ENCODE measurements at places on chromosomes 6 and 20.

DNA sequence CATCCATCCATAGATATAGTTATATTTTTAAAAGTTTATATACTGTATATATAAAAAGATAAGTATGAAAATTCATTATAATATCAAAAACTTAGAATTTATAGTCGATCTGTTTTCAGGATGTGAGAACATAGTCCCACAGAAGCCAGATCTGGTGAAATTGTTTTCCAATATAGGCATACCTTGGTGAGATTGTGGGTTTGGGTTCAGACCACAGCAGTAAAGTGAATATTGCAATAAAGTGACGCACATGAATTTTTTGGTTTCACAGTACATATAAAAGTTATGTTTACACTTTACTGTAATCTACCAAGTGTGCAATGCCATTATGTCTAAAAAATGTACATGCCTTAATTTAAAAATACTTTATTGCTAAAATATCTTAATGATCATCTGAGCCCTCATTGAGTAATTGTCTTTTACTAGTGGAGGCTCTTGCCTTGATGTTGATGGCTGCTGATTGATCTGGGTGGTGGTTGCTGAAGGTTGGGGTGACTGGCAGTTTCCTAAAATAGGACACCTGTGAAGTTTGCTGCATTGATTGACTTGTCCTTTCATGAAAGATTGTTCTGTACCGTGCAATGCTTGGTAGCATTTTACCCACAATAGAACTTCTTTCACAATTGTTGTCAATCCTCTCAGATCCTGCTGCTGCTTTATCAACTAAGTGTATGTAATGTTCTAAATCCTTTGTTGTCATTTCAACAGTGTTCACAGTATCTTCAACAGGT is 29.8 kb downstream of the AIG1 start:
- DNase-seq = no peak

DNA sequence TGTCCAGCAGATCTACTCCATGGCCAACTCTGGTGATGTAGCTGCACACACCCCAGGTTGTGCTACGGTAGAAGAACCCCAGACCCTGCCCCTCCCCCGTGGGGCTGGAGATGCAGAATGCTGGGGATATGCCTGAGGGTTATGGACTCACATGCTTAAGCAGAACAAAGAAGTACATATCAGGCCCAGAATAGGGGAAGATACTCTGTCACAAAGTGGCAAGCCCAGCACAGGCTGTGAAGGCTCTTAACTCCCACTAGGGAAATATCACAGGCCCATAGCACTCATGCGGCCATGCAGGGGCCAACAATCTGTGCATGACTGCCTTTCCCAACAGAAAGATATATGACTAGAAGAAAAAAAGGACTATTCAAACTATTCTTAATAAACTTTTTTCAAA is 234.9 kb downstream of the KCNQ5 start:
- no peak for DNase-seq

DNA sequence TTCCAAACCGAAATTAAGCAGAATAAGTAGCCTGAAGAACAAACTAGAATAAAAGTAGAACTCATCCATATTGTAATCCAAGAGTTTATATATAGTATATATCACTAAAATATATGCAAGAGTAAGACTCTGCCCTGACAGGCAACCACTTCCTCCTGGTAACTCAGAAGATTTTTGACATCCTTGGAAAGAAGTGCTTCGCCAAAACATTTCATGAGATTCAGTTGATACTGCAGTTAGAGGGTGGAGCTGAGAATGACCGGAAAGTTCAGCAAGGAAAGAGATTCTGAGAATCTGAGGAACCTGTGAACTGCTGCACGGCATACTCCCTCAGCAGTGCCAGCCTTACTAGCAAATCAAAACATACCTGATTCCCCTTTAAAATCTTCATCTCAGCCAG is 79.6 kb downstream of the CDK19 start:
- DNase-seq = no peak

DNA sequence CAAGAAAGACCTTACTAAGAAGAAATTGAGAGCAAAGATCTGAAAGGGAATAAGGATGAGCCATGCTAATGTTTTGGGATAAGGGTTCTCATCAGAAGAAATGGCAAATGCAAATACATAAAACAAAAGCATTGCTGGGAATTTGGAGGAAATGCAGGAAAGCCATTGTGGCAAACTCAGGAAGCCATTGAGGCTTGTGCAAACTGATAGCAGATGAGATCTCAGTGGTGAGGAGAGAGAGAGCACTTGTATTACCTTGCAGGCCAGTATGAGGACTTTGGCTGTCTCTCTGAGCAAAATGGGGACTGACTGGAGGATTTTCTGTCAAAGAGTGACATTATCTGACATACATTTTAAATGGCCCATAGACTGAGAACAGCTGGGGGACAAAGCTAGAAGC is 103.0 kb downstream of the ADGRB3 start:
- DNase-seq = no peak

DNA sequence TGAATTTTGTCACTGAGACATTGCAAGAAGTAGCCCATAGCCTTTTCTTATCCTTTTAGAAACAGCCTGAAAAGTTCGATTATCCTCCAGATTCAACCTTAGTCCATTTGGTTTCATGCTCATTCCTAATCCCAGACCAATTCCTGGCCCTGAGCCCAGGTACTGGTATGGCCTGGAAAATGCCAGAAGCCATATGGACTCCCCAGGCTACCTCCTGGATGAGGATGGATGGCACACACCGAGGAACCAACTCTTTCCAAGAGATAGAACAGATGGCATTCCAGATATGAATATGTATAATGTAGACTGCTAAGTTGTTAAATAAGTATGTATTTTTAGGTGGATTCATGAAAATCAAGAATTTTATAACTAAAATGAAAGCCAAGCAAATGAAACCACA is 51.6 kb upstream of the SNAP25 start:
- DNase-seq = no peak

GRCh38 chr6:14765721-14766390 is 480.0 kb upstream of the JARID2 start:
- no peak for DNase-seq

DNA sequence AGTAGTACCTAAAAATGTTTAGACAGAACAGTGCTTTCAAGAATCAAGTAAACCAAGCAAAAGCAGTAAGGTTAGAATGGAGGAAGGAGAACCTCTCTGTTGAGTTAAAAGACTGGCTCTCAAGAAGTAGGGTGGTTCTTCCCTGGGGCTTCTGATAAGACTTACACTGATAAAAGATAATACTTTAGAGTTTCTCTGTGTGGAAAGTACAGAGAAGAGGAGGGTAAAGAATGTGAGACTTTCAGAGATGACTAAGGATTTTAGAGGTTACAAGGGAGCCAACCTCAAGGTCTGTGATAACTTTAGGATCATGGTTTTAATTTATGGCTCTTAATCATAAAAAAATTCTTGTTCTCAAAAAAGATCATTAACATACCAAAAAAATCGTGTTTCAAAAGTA is 30.9 kb upstream of the ALDH8A1 start:
- no peak for DNase-seq

DNA sequence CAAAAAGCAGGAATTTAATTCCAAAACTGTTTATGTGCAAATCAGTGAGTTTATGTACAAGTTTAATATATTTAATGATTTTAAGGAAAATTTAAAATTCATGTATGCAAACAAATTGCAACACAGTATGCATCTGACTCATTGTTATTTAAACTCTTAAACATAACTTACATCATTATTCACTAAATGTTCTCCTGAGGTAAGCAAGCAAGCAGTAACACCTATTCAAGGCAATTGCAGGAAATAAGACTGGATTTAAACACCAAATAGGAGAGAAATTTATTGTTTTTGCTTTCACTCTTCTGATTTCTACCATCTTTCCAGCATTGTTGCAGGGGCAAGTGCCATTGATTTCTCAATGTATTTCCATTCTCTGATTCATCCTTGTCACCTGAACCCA is 239.5 kb downstream of the TFAP2A start:
- no peak for DNase-seq

DNA sequence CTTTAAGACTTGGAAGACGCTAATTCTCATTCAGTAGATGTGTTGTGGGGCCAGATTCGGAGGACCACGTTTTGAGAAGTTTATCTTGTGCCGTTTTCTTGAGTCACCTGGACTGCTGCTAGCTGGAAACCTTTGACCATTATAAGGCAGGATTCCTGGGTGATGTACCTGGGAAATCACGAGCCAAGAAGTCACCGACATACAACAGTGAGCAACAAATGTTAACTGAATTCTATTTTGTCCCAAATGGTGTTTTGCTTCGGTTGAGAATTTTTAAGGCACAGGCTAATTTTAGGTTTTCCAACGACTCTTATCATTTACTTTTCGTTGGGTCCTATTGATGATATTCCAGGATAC is 93.4 kb upstream of the BTN3A2 start:
- DNase-seq = no peak

- no peak for DNase-seq
Measured at GRCh38 chr6:48369100-48369499, 258.1 kb upstream of the PTCHD4 start.

GRCh38 chr6:12472601-12473038 is 182.5 kb downstream of the EDN1 start:
- DNase-seq = peak; percentile 43

DNA sequence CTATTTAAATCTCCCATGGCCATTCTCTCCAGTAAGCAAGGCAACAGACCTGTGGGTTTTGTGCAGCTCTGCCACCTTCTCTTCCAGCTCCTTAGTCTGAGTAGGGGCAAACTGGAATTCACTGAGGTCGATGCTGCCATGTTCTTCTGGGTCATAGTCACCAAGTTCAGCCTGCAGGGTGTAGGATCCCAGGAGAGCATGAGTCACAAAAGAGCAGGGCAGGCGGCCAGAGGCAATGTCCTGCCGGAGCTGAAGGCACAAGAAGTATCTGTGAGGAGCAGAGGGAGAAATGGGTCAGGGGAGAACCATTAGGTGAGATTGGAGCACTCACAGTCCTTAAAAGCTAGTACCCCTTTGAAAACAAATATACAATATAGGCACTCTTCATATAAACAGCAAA is 73.7 kb downstream of the SMLR1 start:
- peak; percentile 24 for DNase-seq

DNA sequence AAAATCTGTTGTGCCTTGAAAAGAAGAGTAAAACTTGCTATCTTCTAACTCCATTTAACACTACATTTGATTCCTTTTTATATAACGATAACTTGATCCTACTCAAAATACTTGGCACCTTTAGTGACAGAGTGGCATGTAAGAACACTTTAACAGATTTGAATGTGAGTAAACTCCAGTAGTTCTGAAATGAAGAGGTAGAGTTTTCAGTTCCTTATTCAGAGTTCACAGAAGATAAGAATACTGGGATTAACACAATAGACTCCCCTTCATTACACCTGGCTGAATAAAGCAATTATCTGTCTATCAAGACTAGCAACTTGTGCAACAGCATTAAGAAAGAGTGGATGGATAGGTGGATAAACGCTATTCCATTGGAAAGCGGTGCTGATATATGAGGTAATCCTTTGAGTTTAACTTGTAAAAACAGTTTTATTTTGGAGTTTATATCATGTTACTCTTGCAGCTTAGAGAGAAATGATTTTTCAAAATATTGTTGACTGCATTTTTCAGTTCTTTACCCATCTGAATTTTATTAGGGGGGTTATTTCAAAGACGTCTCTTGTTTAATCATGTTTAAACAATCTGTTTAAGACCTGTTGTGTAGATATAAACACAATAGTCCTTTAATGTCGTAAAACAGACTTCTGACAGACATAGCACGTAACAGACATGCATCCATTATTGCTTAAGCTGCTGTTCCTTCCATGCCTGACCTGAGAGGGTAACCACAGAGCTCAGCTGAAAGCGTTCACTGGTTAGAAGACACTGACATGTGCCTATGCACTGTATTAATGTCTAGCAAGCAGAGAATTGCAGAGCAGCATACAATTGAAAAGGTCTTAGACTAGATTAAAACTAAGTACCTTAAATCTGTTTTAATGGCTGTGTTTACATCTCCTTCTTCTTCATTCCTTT is 102.4 kb upstream of the SUPT3H start:
- peak; percentile 71 for DNase-seq

DNA sequence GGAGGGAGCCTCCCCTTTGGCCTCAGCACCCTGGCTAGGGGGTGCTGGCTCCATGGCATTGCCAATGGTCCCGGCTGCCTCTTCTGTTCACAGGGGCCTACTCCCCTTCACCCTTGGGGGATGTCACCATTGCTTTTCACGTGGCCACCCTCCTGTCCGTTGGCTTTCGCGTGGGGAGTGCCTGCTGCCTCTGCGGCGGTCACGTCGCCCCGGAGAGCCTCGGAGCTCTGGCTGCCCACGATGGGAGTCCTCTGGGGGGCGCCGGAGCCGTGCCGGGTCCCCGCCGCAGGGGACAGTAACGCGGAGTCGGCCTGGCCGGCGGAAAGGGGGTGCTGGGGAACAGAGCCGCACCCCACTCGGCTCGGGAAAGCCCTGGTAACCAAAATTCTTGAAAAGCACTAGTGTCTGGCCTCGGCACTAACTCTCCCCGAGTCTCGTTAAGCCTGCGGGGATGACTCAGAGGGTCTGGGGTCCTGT is 661 bp upstream of the HEBP2 start:
- DNase-seq = no peak

DNA sequence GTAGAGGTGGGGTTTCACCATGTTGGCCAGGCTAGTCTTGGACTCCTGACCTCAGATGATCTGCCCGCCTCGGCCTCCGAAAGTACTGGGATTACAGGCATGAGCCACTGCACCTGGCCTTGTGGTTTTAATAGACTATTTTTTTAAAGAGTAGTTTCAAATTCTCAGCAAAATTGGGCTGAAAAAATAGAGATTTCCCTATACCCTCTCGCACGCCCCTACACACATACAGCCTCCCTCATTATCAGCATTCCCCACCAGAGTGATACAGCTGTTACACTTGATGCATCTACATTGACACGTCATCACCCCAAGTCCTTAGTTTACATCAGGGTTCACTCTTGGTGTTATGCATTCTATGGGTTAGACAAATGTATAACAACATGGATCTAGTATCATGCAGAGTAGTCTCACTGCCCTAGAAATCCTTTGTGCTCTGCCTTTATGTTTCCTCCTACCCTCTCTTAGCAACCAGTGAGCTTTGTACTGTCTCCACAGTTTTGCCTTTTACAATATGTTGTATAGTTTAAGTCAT is 103.6 kb downstream of the CDYL start:
- DNase-seq = no peak

- DNase-seq = no peak
Measured at GRCh38 chr6:100662264-100662663, 197.5 kb upstream of the SIM1 start.

DNA sequence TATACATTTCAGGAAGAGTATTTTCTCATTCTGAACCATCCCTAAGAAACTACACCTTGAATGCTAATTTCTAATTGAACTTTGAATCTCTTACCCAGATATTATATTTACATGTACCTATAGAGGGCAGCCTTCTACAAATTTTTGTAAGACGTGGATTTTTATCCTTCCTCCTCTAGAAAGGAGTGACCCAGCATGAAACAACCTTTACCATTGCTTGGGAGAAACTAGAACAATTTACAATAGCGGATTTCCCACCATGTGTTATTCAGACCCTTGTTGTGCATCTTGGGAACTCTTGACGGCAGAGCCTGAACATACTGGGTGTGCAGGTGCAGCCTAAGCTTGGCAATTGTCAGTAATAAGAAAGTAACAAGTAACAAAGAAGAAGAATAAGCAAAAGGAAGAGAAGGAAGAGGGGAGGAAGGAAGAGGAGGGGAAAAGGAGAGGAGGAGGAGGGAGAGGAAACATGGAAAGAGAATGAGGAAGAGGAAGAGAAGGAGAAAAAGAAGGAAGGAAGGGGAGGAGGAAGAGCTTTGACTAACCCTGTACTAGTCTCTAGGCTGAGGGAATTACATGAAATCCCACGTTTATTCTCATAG is 10.8 kb upstream of the TAAR1 start:
- peak; percentile 14 for DNase-seq
